ENCODE measurements at places on chromosomes 2 and 18.

GRCh38 chr2:239762655-239763269 lies 262.4 kb downstream of the NDUFA10 start:
- DNase-seq = no peak

- DNase-seq = no peak
Observed at GRCh38 chr2:88181511-88181910, 11.4 kb downstream of the THNSL2 start.

GRCh38 chr2:17422061-17422460 lies 96.2 kb downstream of the RAD51AP2 start:
- DNase-seq = no peak

DNA sequence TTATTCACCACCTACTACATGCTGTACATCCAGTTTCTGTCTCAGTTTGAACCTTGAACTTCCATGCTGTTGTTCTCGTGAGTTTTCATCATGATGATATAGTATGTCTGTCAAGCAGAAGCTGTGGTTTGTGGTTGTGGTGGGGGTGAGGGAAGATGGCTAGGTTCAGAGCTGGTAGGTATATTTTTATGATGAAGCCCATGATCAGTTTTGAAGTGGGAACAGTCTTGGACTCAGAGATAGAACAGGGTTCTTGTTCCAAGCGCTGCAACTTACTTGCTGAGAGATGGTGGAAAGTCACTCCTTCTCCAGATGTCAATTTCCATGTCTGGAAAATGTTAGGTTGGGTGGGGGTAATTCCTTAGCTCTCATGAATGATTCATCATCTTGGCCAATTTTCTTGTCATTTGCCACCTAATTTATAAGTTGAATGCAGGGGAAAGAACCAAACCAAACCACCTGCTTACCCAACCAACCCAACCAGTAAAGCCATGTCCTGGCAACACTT lies 21.6 kb downstream of the PMAIP1 start:
- no peak for DNase-seq

GRCh38 chr18:4878480-4878879 lies 318.6 kb downstream of the AKAIN1 start:
- DNase-seq = no peak

GRCh38 chr18:58288921-58289797 lies 245.1 kb downstream of the NEDD4L start:
- no peak for DNase-seq

DNA sequence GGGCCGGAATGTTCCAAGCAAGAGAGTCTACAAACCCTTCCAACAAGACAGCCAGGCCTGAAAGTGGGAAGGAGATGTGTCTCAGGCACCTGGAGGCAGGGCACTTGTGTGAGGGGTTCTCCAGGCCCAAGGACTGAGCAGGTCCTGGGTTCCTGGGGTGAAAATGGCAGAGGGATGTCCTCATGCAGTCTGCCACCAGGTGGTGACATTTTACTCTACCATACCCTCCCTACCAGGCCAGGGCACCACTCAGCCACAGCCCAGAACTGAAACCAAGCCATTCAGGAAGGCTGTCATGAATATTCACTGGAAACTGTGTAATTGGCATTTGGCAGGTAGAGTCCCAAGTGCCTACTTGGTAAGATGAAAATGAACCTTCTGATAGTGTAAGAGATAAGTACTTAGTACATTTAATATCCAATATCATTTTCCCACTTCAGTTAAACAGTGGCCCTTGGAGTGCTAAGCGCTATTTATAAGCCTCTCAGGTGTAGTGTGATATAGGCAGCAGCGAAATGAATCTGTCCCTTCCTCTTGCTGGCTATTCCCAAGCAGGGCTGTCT lies 185.1 kb downstream of the MYO5B start:
- no peak for DNase-seq

- DNase-seq = no peak
Observed at GRCh38 chr2:199973703-199974102, 18.3 kb downstream of the MAIP1 start.

GRCh38 chr2:23135481-23136100 lies 249.4 kb upstream of the KLHL29 start:
- no peak for DNase-seq

- no peak for DNase-seq
Observed at GRCh38 chr2:52779446-52779845, 988.2 kb upstream of the CHAC2 start.

GRCh38 chr18:77042583-77042982 lies 90.0 kb downstream of the MBP start:
- no peak for DNase-seq

DNA sequence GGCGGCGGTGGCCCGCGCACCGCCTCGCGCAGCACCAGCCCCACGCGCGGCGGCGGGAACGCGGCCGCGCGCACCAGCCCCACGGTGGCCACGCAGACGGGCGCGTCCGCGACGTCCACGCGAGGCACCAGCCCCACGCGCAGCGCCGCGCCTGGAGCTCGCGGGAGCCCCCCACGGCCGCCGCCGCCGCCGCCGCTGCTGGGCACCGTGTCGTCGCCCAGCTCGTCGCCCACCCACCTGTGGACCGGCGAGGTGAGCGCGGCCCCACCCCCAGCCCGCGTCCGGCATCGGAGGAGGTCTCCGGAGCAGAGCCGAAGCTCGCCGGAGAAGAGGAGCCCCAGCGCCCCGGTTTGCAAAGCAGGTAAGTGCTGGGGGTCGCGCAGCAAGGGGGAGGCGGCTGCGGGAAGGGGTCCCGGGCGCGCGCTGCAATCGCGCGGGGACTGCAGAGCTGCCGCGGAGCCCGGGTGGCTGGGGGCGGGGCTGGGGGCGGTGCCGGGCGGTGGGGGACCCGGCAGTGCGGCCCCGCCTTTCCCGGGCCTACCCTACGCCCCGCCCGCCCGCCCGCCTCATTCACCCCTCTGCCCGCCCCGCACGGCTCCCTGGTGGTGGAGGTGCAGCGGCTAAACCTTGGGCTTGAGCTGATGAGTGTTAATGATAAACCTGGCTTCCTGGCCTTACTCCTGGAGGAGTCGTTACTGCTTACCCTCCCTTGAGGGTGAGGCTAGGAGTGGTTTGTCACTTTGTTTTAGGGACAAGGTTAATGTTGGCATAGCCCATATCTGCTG lies 851 bp downstream of the FAM117B start:
- peak; percentile 84 for DNase-seq

- no peak for DNase-seq
Observed at GRCh38 chr18:26460449-26461091, 87.8 kb downstream of the KCTD1 start.

DNA sequence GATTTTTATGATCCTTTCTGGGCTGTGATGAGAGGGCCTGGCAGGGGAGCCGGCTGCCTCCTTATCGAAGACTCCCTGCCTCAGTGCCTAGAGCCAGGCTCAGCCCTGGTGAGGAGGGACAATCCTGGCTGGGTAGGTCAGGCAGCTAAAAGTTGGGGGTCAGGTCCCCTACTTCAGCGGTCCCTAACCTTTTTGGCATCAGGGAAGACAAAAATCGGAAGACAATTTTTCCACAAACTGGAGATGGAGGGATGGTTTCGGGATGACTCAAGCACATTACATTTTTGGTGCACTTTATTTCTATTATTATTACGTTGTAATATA lies 53.1 kb downstream of the HS1BP3 start:
- no peak for DNase-seq

- no peak for DNase-seq
Observed at GRCh38 chr2:148794558-148794957, 80.5 kb upstream of the KIF5C start.

DNA sequence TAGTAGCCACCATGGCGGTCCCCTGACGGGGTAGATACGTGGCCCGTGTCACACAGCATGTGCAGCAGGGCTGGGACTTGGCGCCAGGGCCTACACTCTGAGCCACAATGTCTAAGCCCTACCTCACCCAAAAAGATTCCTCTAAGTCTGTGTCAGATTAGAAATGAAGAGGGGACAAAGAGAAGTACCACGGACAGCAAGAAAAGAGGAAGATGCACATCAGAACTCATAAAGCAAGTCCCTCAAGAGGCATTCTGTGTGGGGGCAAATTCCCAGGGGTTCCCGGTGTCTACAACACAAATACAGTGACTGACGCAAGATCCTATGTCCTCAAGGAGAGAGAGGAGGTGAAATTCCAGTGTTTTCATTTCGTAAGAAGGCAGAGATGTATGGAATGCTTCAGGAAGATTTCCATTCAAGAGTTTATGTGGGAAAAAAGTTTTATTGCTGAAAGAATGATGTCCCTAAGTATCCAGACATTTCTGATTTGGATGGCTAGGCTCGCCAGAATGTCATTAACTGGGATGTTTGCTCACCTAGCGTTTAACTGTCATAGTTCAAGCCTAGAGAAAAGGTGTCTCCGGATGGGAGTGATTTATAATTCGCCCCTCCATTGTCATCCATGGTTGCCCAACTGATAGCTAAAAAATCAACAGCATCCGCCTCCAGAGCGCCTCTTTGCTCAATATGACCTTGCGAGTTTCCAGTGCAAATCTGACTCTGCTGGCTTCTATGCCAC lies 75.6 kb upstream of the CHMP1B start:
- no peak for DNase-seq

DNA sequence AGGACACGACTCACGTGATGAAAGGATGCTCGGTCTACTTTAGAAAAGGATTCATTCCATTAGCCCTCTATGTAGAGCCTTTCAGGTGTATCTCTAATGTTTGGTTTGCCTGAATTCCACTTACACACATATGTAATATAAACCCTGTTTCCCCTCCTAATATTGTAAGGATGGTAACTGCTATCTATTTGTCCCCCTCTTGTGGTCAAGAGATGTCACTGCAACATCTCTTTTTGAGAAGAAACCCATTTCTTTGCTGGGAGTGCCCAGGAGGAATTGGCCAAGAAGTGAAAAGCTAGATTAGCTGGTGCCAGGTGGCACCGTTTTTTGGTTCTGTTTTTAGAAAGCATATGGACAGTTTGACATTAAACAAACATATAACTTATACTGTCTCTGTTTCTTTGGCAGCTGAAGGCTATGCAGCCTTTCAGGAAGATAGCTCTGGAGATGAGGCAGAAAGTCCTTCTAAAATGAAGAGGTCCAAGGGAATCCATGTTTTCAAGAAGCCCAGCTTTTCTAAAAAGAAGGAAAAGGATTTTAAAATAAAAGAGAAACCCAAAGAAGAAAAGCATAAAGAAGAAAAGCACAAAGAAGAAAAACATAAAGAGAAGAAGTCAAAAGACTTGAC lies 41.2 kb downstream of the RALBP1 start:
- DNase-seq = no peak

GRCh38 chr2:54845514-54845913 lies 122.1 kb downstream of the EML6 start:
- DNase-seq = no peak
